ENCODE measurements at places on chromosomes 7 and 10. TPM values are rescaled to one million over a fixed set of nuclear protein-coding genes. Genes with fewer than 3 reads are reported as not detected.

DNA sequence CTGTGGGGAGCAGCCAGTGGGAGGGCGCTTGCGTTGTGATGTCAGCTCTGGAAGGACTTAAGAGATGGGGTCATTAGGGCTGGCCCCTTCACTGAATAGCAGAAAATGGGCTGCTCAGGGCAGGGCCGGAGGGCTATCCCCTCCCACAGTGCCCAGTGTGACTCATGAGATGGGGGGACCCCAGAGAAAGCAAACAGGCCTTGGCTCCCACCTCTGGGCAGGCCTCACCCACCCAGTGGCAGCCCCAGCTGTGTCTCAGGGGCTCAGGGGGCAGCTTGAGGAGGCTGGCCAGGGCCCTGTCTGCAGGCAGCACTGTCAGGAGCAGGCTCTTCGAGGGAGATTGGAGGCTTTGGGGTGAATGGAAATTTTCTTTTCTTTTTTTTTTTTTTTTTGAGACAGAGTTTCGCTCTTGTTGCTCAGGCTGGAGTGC, 168.3 kb downstream of the SLIT1 start:
- no peak for DNase-seq

ASB4 gene
- not detected for total RNA-seq

ITPRID1 gene
- total RNA-seq, result not detected

- no peak for DNase-seq
Observed at GRCh38 chr10:69057951-69058297, 30.0 kb upstream of the SRGN start.

GRCh38 chr10:44932517-44933450, 21.6 kb downstream of the TMEM72 start:
- peak; percentile 74 for DNase-seq

DNA sequence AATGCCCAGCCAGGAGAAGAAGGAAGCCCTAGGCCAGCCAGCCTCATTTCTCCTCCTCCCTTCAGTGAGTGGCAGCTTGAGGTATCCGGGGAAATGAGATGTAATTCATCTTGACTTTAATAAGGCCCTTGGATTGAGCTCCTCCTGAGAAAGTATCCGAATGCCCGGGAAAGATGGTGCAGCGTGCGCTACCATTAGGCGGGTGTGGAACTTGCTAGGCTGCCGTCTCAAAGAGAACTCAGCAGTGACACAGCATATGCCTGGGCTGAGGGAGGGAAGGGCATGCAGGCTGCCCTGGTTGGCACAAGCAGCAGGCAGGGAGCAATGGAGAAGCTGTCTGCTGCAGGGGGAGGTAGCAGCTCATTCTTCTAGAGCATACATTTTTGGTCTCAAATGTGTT, 659.8 kb upstream of the FOXK1 start:
- no peak for DNase-seq

GRCh38 chr7:90618876-90619275, 22.8 kb downstream of the CDK14 start:
- no peak for DNase-seq

- no peak for DNase-seq
Observed at GRCh38 chr10:71343392-71343773, 24.3 kb downstream of the SLC29A3 start.

GRCh38 chr7:50588937-50589336, 23.7 kb upstream of the DDC start:
- no peak for DNase-seq

DNA sequence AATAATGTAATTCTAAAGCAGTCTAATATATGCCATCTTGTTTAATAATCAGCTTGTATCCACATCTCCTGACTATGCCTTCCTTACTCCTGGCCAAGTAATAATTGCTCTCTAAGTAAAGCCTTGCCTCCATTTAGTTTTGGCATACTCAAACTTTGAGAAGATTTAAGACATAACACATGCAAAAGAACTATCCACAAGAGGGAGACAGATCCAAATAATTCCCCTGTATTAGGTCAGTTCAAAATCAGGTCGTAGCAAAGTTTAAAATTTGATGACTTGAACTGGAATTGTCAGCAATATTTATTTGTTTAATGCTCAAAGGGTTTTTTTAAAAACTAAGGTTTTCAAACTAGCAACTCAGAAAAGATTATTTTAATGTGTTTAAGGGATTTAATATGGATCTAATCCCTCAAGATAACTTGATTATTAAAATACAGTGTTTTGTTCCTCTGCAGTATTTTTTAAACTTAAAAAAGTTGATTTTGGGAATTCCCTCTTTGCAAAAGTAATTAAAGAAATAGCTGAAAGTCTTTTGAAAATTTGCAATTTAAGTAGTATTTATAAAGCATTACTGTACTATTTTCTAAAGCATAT, 95.3 kb downstream of the HDAC9 start:
- no peak for DNase-seq

ZNF117 gene
- total RNA-seq, result 0.94 TPM

DNA sequence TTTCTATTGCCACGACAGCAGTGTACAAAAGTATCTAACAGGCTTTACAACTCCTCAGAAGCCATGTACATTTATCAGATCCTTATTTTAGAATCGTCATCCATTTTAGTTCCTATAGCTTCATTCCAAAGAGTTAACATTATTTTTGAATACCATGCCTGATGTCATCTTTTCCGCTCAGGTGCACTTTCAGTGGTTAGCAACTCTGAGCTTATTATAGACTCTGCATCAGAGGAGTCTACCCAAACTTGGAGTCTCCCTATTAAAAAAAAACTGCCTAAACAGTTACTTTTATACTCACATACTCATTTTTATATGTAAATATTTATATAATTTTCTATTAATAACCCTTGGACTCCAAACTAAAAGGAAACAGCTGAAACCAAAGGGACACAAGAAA, 31.6 kb upstream of the PRSS37 start:
- no peak for DNase-seq

DNA sequence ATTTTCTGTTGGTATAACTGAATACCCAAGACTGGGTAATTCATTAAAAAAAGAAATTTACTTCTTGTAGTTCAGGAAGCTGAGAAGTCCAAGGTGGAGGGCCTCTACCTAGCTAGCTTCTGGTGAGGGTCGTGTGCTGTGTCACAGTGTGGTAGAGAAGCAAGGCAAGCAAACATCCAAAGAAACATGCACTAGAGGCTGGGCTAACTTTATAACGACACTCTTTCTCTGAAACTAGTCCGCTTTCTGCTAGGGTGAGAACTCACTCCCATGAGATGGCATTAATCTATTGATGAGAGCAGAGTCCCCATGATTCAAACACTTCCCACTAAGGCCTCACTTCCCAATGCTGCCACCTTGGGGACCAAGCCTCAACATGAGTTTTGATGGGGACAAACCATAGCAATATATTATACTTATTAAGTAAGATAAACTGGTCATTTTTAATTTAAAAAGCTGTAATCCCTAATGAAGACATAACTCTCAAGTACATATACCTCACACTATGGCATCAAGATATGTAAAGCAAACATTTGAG, 50.8 kb downstream of the PHYHIPL start:
- DNase-seq, result no peak

DNA sequence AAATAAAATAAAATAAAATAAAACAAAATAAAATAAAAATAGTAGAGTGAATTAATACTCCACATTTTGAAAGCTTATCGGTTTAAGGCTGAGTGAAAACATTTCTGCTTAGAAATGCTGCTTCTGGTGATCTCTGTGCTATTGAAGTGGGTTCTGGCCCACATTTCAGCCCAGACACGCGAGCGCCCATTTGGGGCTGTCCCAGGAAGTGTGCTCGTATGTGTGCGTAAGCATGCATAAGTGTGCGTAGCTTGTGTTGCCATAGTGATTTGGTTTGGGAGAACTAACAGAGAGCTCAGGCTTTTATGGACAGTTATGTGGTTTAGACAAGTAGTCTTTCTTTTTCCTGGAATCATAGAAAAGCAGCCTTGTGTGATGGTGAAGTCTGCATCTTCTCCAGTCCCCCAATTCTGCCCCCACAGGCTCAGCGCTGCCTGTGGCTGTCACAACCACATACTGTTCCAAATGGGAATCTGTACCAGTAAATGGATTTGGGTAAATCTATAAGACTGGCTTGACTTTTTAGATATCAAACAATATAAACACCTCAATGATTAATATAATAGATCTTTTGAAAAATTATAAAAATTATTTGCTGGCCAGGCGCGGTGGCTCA, 29.8 kb upstream of the PURB start:
- no peak for DNase-seq

MYOZ1 gene
- not detected for total RNA-seq

DNA sequence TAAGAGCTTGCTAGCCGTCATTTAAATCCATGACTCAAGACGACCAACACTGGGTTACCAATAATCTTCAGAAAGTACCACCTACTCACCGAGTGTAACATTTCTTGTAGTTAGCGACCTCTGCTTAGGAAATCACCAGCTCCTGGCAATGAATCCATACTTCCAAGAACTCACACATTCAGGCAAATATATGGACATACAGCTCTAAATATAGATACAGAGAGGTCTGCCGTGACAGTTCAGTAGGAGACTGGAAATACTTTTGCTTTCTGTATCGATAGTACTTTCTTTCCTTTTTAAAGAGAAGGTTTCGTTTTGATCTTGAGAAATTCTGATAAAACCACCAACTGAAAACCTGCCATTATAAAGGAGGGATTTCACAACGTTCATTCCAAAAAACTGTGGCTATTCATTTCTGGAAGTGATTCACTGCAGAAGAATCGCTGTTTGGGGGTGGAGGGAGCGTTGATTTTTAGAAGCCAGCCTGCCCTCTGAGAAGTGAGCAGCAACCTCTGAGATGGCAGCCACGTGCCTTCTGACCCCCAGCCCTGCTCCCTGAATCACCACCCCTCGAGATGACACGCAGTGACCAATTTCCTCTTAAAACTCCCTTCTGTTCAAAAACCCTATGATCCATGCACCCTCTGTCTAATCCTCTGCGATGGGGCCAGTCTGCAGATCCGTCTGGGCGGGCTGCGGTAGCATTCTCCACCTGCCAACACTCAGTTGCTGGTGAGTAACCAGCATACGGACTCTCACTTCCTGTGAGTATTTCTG, 179.0 kb upstream of the KLF14 start:
- peak; percentile 93 for DNase-seq

EGFR gene
- 20.3 TPM for total RNA-seq

- no peak for DNase-seq
Observed at GRCh38 chr7:28178599-28178998, 2.0 kb downstream of the JAZF1 start.

DNA sequence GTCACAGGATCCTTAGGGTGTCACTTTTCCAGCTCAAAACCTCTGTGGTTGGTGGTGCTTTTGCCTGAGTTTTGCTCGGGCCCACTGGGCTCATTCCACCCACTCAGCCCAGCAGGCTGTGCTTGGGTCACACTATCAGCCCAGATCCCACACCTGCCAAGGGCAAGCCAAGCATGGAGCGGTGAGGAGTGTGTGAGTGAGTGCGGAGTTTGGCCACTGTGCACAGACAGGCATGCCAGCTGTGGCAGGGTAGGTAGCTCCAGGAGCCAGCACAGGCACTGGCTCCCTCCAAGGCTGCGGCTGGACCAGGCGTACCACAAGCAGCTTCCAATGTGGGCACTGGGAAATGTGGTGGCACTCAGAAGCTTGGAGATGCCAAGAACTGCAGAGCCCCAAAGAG, 43.9 kb upstream of the TECTB start:
- no peak for DNase-seq

DNA sequence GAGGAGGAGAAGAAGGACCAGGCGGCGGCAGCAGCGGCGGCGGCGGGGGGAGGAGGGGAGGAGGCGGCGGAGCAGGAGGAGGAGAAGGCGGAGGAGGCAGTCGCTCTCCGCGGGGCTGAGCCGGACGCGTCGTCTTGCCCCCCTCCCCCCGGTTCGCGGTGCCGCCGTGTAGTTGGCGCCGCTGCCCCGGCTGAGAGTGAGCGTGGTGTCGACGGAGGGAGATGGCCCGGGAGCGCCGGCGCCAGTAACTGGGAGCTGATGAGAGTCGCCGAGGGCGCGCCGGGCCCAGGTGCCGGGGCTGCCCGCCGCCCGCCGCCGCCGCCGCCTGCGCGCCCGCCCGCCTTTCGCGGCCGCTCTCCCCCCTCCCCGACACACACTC, 257 bp downstream of the WAC start:
- no peak for DNase-seq

DNA sequence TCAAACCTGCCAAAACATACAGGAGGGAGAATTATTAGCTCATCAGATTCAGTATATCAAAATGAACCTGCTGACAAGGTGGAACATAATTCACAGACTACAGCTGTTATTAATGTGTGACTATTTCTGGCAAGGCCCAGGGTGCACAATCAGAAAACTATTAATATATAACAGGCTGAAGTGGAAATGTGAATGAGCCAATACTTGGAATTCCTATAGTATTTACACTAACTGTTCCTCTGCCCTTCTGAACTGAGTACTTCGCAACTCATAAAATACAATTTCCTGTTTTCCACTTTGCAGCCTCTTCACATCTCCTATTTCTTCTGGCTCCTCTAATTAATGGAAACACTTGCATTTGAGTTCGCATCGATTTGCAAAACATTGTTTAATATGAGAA, 330.8 kb downstream of the DPP6 start:
- DNase-seq, result no peak

GRCh38 chr7:73599151-73599882, 20.9 kb upstream of the TBL2 start:
- no peak for DNase-seq

- no peak for DNase-seq
Observed at GRCh38 chr10:77004917-77005564, 632.6 kb downstream of the KCNMA1 start.

GRCh38 chr10:114337510-114338462, 66.5 kb downstream of the AFAP1L2 start:
- no peak for DNase-seq

GRCh38 chr7:133633055-133633454, 380.2 kb downstream of the EXOC4 start:
- DNase-seq, result no peak

TMEM225B gene
- not detected for total RNA-seq

CYP2C18 gene
- total RNA-seq, result not detected

SLC26A5 gene
- not detected for total RNA-seq

GRCh38 chr7:150748376-150748775, 11.2 kb downstream of the GIMAP5 start:
- no peak for DNase-seq

HTRA1 gene
- total RNA-seq, result 40.8 TPM

GRCh38 chr10:102994531-102995295, 76.6 kb downstream of the CNNM2 start:
- DNase-seq, result no peak

- no peak for DNase-seq
Observed at GRCh38 chr10:22626784-22627183, 87.6 kb downstream of the PIP4K2A start.

- no peak for DNase-seq
Observed at GRCh38 chr7:130669085-130669700, 645 bp upstream of the COPG2 start.

- DNase-seq, result no peak
Observed at GRCh38 chr10:66222462-66223046, 703.3 kb upstream of the LRRTM3 start.

GRCh38 chr7:130982160-130982638, 248.2 kb upstream of the KLF14 start:
- no peak for DNase-seq

Measured in MG63 (cell line).